ENCODE measurements at places on chromosomes 3 and 15.
A peak's percentile ranks its signal among the peaks of the same experiment; 100 is the strongest.

DNA sequence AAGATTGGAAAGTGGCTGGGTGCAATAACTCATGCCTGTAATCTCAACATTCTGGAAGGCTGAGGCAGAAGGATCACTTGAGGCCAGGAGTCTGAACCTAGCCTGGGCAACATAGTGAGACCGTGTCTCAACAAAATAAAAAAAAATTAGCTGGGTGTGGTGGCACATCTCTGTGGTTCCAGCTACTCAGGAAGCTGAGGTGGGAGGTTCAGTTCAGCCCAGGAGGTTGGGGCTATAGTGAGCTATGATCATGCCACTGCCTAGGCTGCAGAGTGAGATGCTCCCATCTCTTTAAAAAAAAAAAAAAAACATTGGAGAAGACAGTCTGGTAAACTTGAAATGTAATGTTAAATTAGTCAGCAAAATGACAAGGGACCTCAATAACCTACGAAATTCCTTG is 57.9 kb downstream of the STAG1 start:
- no peak for DNase-seq

DNA sequence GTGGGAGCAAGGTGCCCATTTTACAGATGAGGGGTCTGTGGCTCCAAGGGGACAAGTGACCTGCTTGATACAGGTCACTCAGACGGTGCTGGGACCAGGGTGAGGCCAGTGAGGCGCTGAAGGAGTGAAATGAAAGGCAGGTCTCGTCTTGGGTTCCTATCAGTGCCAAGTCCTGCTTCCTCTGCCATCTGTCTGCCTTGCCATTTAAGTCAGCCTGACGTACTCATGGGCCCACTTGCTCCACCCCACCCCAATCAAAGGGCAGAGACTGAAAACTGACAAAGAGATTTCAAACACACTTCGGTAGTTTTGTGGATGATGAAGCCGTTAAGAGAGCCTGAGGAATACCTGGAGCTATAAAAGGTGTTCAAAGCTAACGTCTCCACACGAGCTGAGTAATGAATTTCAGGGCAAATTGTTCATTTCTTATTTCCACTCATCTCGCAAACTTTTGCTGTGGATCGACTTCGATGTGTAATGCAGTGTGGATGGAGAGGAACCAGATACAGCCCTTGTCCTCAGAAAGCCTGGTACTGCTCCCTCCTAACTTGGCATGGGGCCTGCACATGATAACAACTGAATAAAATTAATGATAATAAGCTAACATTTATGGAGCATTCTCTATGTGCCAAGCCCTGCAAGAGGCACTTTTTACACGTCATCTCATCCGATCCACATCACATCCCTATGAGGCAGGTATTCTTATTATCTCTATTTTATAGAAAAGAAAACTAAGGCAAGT is 36.6 kb downstream of the ATP2B2 start:
- no peak for DNase-seq

DNA sequence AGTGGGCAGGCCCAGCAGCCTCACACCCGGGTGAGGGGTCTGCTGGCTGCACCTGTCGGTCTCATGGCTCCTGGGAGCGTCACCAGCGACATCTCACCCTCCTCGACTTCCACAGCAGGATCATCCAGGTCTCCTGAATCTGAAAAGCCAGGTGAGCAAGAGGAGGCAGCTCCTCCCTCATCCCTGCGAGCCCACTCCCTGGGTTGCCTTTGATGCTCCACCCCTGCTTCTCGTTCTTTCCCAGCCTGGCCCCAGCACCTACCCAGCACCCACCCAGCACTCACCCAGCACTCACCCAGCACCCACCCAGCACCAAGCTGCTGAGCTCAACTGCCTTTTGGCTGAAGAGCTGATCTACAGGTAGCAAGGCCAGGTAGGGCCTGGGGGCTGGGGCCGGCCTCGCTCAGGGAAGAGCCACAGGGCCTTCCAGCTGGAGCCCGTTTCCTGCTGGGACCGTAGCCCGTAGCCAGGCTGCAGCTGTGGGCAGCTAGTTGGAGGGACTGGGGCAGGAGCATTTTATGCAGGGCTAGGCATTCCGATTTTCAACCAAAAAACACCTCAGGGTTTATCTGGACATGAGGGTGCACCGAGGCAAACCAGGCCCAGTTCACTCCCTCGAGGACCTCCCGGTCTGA is at the start of gene H1-8:
Gene H1-8, plus strand, starts transcription at position 20 of the 635 bp plus-strand sequence. Its CDS starts 44 bp downstream, at position 64.
- no peak for DNase-seq

GRCh38 chr15:76565366-76565765 is 228.8 kb downstream of the ISL2 start:
- no peak for DNase-seq

DNA sequence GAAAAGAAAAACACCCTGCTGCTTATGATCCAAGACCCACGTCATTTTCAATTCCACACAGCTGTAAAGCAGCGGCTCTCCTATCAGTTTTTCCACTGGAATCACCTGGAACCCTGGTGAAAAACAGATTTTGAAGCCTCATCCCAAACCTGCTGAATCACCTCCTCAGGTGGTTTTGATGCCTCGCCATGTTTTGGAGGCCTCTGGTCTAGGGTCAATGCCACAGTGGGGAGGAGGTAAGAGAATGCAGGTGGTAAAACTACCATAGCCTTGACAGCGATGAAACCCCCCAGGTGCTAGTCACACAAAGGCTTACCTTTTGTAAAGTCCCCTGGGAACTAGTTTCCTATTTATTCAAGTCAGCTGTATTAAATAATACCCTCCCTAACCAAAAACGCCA is 24.8 kb downstream of the MYO1E start:
- DNase-seq, result no peak

DNA sequence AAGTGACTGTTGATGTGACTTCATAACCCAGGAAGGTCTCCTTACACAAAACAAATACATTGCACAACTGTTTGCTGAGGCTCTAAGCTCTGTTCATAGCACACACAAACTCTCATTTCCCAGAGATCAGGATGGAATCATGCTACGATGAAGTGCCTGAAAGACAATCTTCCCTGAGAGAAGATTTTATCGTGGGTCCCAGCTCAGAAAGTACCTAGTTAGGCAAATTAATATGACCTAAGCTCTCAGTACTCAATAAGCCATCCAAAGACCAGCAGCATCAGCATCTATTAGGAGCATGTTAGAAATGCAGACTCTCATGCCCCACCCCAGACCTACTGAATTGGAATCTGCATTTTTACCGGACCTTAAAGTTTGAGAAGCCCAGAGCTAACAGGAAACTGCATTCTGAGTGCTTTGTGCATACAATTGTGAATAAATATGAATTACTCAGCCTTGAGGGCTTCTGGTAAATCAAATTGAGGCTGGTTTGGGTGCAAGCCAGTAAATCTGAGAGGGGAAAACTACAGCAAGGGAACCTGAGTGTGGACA is 161.5 kb upstream of the C2CD4B start:
- DNase-seq, result no peak

- DNase-seq, result no peak
Observed at GRCh38 chr15:77519540-77519939, 98.9 kb downstream of the HMG20A start.

DNA sequence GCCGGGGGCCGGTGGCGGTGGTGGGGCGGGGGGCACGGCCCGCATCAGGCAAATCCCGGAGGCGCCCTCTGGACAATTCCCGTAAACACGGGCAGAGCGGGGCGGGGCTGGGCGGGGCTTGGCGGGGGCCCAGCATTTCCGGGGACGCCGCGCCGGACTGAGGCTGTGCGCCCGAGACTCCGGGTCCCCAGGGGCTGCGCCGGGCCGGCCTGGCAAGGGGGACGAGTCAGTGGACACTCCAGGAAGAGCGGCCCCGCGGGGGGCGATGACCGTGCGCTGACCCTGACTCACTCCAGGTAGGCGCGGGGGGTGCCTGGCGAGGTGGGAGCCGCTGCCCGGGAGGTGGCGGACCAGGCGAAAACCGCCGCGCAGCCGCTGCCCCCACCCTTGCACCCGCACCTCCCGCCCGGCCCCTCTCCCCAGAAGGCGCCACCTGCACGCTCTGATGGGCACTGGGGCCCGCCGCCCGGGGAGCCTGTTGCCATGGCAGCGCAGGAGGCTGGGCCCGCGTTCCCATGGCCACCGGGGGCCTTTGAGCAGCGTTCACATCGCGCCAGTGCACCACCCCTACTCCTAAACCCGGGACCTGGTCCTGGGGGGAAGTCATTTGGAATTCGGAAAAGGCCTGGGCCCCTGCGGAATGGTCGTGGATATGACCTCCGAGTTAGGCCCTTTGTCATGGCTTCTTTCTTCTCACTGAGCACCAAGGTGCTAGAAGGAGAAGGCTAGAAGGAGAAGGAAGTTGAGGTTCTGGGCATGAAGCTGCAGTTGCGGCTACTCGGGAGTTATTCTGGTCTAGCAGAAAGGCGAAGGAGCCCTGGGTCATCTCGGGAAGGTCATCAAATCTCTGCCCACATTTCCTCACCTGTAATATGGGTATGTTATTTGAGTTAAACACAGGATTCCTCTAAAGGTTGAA is 16.1 kb upstream of the SEMA4B start:
- DNase-seq, result peak; percentile 59

- no peak for DNase-seq
Observed at GRCh38 chr3:12920967-12921366, 79.6 kb upstream of the RPL32 start.

DNA sequence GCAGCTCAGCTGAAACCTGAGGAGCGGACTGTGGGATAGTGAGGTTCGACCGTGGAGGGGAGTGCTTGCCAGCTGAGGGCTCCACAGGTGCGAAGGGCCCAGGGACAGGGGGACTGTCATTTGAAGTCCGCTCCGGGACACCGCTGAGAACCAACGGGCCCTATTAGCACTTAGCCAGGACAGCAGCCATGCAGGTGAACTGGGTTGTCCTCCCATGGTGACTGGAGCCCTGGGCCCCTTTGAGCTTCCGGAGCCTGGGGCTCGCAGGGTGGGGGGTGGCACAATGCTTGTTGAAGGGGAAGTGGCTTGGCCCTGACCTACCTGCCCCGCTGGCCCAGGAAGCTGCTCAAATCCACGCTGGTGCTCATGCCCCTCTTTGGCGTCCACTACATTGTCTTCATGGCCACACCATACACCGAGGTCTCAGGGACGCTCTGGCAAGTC is 24.7 kb downstream of the PTH1R start:
- no peak for DNase-seq

DNA sequence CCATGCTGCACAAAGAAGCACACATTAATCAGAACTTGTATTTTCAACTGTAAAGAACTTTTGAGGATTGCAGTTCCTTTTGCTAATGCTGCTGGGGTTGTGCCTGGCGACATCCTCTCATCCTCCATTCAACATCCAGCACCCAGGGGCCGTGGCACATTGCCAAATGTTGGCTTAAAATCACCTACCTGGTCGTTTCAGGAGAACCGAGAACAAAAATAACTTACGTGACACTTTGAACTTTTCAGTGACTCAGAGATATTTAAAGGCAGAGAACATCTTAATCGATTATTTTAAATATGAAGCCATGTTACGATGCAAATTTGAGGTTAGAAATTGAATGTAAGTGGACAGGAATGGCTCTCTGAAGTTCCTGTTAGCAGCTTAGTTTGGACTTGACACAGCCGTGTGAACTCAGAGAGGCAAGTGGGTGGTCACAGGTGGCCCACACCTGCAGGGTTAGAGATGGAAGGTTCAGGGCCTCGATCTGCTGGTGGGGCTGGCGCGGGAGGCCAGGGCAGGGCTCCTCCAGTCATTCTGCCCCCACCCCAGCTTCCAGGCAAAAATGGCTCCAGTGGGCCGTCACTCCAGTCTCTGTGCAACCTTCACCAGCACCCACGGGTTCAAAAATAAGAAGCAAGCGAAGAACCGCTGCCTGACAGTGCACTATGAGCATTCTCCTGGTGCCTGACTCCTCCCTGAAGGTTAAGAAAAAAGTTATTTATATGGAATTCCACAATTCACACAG is 12.2 kb downstream of the LRRK1 start:
- DNase-seq, result no peak

- no peak for DNase-seq
Observed at GRCh38 chr15:72967397-72967796, 84.9 kb upstream of the NEO1 start.

DNA sequence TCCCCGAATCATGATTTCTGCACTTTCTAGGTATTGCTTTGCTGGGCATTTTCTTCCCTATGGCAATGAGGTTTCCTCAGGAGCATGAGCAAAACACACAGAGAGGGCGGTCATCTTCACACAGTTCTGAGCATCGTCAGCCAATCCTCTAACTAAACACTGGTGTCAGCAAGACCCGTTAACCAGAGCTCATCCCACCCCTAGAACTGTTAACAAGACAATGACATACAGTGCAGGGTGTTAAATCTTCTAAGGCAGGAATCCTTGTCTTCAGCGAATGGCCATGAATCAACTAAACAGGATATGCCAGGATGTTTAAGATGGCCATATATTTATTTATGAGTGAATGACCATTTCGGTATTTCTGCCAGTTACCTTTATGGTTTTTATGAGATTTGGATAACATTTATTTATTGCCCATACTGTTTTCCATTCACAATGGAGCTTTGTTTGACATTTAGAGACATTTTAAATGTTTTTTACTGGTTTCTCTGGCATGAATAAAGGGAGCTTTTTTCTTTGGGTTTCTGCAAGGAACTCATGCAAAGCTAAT is 411.5 kb upstream of the PROK2 start:
- DNase-seq, result no peak

GRCh38 chr3:169869484-169870220 is at the start of gene LRRC31:
LRRC31 (minus strand) TSS chr3:169869935; CDS start chr3:169869807, 128 bp downstream.
- DNase-seq, result no peak

DNA sequence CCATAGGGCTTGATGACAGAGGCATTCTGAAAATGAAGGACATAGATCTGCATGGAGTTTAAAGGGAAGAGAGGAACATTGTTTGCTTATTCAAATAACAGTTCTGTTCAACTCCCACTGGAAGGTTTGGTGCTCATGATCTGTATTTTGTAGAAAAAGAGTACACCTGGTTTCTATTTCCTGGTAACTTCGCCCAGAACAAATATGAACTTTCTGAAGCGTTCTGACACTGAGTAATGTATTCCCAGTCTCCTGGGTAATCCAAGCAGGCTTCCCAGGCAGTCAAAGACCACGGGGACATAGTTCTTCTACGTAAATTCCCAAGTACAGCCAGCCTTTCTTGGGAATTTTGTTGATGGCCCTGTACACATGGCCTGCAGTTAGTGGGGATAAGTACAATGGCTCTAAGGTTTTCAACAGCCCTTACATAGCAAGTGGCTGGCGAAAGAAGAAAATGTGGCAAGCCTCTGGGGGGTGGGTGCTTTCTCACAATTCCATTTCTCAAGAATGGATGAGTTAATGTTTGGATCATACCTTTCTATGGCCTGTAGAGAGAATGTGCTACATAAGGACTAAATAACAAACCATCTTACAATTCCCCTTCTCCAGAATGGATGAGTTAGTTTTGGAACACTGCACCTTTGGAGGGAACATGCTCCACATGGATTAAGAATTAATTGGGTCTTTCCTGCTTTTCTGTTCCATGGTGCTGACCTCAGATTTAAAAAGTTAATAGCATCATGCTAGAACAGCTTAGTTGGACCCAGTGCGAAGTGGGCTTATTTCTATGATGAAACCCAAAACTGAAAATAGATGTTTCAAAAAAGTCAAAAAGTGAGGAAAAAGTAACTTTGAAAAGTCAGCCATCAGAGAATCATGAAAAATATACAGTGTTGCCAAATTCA is 52.7 kb downstream of the COL6A6 start:
- DNase-seq, result no peak

GRCh38 chr3:39754549-39754948 is 54.9 kb upstream of the MYRIP start:
- no peak for DNase-seq

- DNase-seq, result no peak
Observed at GRCh38 chr15:82124331-82125263, 78.8 kb upstream of the MEX3B start.

Data from stimulated activated naive B cell treated with anti-CD40 and anti-IgM and Interleukin-4, amounts not matched to agents 10 μg/mL and 1 μg/mL and 100 μg/mL, for 72 hours (primary cell).